ENCODE measurements at places on chromosomes 12 and 14. TPM values are rescaled to one million over a fixed set of nuclear protein-coding genes. Genes with fewer than 3 reads are reported as not detected.

GRCh38 chr14:60313093-60313492 lies 64.1 kb downstream of the PPM1A start:
- no peak for DNase-seq

- peak; percentile 67 for DNase-seq
These were observed 41.9 kb downstream of the ATP23 start for GRCh38 chr12:57983146-57983857.

DNA sequence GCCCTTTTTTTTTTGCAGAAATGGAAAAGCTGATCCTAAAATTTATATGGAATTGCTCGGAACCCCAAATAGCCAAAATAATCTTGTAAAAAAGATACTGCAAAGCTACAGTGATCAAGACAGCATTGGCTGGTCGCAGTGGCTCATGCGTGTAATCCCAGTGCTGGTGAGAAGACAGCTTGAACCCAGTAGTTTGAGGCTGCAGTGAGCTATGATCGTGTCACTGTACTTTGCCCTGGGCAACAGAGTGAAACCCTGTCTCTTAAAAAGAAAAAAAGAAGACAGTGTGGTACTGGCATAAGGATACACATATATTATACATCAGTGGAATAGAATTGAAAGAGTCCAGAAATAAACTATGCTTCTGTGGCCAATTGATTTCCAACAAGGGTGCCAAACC lies 5.4 kb downstream of the ITGB7 start:
- DNase-seq, result no peak

GRCh38 chr14:53744857-53745256 lies 211.8 kb downstream of the BMP4 start:
- no peak for DNase-seq

DNA sequence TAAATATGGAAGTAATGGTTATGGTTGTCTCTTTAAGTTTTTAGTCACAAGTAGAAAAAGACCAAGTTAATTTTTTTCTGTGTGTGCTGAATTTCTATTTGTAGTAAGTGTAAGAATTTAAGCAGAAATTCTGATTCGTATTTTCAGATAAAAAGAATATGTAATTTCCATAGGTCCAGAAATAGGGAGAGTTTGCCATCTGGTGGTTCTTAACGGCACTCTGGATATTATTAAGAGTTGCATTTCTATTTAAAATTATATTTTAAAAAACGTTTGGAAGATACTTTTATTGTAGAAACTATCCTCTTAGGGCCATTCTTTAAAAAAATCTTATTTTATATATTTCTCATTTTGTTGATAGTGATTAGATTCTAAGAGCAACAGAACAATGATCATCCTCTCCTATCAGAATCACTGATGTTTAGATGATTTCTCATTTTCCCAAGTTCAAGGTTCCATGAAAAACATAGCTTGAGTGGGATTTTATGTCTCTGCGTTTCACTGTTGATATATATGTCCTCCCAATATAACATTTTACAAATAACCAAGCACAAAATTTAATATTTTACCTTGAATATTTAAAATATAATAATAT lies 88.3 kb downstream of the LRRK2 start:
- DNase-seq, result peak; percentile 31

DNA sequence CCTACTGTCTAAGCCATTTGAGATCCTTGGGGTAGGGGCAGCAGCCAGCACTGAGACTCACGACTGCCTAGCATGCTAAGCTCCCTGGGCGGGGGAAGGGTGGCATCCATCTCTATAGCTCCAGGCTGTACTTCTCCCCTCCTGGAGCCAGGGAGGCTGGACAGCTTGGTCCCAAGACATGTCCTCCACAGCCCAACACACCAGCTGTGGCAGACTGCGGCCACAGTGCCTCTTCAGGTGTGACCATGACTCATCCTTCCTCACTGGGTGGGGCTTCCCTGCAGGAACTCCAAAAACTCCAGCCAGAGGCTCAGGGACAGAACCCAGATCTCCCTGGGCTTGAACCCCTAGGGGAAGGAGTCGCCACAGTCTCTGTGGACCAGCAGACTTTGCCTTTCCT lies 193.9 kb downstream of the GPHN start:
- no peak for DNase-seq

- DNase-seq, result peak; percentile 80
These were observed 51.2 kb downstream of the ARMH4 start for GRCh38 chr14:58100735-58101368.

The RHOJ gene
- total RNA-seq, result 7.8 TPM

The NR1H4 gene
- not detected for total RNA-seq

The PAX9 gene
- not detected for total RNA-seq

The HEATR5A gene
- 46.4 TPM for total RNA-seq

The TAPBPL gene
- 3.4 TPM for total RNA-seq

The GRIP1 gene
- total RNA-seq, result under 0.01 TPM

The MGP gene
- 0.56 TPM for total RNA-seq
